ENCODE measurements at places on chromosomes 5 and 9.
A peak's percentile ranks its signal among the peaks of the same experiment; 100 is the strongest.

- DNase-seq = no peak
These were observed 26.4 kb downstream of the ERCC8 start for GRCh38 chr5:60918466-60918865.

- no peak for DNase-seq
These were observed 169.6 kb downstream of the SLC24A2 start for GRCh38 chr9:19619221-19619620.

- no peak for DNase-seq
These were observed 165.1 kb upstream of the SLC30A5 start for GRCh38 chr5:68928617-68929302.

DNA sequence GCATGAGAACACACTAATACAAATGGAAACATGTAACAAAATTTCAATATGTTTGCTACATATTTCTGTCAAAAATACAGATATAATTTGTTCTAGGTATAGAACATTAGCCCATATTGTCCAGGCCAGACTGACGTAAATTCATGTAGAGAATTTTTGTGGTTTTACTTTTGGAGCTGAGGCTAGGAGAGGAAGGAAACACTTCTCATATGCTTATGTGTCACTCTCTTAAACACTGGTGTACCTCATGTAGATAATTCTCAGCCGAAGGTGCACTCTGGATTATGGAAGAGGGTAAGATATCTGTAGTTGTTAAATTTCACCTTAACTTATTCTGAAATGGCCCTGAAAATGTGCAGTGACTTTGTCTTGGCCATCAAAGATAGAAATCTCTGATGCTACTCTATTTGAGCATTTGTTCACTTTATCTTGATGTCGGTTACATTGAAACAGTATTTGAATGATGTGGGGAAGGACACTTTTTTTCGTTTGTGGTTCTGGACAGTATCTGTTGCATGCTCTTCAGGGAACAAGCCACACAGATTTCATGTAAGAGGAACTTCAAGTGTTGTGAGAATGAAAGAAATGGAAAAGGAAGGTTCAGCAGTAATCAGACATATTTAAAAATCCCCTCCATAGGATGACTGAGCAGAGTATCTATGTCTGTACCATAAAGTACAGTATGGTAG is 202.7 kb downstream of the SPATA31D1 start:
- DNase-seq = no peak

DNA sequence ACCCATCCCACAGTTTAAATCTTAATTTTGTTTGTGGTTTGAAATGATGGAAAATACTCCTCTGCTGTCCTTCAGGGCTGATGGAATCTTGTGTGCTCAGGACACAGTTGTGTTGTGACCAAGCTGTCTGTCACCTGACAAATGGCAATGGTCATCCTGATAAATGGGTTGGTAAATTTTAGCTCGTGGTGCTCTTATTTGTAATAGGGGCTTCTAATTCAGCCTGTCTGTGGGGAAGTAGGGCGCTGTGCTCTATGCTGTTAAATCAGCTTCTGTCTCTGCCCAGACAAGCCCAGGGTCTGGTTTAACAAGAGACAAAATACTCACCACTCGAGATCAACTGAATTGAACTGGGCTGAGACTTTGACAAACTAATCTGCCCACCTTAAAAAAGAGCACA is 4.5 kb downstream of the LRRTM2 start:
- no peak for DNase-seq

DNA sequence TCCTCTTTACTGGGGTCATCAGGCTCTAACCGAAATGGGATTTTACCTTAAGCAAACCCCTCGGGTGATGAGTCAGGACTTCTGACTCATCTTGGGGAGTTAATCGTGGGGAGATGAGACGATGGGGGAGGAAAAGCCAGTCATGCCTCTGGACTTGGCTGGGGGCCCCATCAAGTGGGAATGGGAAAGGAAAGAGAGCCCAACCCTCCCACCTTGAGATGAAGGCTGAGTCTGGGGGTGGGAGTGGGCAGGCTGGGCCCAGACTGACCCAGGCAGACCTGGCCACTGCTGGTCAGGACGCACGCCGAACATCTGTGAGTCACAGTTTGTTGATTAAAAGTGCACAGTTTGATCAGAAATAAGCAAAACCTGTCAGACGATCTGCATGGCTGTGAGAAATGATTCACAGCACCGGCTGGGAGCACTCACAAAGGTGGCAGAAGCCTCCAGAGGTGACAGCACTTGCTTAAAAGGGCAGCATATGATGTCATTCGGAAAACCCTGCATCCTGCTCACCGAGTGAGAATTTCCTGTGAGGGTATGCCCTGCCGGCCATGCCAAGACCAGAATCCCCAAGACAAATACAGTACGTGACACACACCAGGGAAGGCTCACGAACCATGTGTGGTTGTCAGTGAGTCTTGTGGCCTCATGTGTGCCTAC is 50.0 kb upstream of the SLC25A51 start:
- DNase-seq = no peak

DNA sequence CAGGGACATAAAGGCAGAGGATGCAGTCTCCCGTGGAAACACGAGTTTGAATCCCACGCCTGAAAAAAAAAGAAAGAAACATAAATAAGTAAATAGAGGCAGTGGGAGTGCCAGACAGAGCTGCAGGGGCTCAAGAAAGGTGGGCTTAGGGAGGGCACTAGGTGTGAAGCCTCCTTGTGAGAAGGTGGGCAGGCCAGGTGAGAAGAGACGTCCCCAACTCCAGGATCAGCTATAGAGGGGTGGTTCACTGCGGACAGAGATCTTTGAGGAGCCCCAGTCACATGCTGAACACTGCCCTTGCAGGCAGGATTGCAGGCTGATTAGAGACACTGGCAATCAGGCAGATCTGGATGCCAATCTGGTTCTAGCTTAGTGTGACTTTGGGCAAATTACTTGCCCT is 172.1 kb downstream of the RGS3 start:
- DNase-seq = no peak

- no peak for DNase-seq
These were observed 83.0 kb upstream of the GLIS3 start for GRCh38 chr9:4382722-4383317.

DNA sequence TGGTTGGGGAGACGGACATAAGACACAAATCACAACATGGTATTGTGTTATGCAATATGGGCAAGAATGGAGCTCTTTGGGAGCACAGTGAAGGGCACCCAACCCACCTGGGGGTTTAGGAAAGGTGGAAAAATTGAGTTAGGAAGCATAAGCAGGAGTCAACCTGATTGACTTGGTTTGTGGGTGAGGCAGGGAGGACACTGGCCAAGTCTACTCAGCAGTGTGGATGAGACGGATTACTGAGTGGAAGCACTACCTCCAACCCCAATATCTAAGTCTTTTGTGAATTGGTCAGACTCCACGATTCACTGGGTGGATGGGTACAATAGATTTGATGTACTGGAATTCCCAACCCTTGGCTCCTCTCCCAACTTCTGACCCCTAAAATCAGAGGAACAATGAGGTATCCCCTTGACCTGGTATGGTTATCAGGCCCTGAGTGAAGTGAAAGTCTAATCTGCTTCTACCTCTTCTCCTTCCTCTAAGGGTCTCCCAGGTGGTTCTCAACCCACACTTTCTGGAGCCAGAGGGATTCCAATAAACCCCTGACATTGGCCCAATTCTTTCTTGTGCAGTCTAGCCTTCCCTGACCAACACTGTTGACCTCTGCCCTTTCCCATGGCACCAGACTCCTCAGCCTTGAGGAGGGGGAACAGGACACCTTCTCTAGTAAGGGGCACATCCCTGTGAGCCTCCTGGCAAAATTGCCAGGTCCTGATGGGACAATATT is 5.2 kb downstream of the EGR1 start:
- no peak for DNase-seq

DNA sequence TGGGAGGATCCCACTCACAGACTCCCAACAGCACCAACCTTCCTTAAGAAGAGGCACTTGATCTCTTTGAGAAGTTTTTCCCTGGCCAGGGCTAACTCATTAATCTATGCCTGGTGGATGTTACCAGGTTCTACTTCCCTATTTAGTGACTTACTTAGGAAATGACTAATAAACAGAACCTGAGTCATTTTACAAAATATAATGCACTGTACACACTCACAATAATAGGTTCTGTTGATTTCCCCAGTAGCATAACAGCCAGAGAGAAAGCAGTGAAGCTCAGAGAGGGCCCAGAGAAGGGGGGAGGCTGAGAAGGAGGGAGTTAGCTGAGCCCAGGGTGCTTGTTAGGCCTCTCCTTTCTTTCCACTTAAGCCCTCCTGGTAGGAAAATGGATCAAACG is 27.1 kb downstream of the FRMD3 start:
- no peak for DNase-seq

DNA sequence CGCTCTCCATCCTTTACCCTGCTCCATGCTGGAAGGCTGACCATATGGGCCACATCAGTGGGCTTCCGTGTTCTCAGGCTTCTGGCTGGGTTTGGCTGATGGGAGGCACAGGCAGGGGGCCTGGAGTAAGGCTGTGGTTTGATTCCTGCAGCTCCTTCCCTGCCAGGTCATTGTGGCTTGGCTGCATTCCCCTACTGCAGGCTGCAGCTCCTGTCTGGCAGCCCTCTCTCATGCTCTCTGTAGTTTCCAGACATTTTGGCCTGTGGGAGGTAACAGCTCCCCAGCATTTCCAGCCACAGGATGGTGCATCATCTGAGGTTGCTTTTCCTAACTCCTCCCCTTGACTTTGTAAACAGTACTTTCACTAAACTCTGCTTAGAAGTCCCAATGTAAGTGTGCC is 102.0 kb upstream of the PTPN3 start:
- no peak for DNase-seq

GRCh38 chr9:3528451-3528850 is 2.6 kb upstream of the RFX3 start:
- DNase-seq = peak; percentile 37

DNA sequence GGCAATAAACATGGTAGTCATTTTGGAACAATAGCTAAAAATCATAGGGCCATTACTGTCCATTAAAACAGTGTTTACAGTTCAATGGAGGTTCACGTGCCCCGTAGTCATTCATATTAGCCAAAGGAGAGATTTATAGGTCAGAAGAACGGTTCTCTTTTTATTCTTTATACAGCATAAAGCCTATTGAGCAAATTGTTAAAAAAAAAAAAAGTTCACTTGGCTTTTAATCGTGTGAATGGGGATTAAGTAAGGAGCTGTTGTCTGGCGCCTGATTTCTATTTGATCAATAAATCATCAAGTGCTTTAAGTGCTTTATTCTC is 69.1 kb upstream of the TBCA start:
- no peak for DNase-seq

DNA sequence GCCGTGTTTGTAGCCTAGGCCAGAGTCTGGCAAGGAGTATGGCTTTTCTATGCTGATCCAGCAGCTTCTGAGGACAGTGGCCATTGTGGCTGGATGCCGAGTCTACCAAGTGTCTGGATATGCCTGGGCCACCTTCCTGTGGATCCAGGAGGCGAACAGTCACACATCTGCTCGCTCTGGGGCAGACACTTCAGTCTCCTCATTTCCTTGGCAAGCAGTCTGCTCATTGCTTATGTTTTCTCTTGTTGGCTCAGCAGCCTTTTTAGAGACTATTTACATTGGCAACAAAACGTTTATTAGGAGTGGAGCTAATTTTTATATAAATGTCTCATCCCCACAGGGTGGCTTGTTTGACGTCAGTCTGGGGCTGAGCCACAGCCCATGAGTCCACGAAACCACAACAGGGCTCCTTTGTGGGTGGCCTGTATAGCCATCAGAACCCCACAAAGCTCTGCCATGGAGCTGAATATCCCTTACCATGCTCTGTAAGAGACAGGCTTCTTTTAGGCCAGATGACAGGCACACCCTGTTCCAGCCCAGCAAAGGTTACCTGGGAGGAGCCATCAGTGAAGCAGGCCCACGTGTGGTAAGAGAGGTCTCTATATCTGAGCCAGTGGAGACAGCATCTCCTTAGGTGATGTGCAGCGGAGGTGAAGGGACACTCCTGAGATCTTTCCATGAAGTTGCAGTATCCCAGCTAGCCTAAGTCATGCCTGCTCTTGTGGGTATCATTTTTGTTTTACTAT is 221.7 kb downstream of the DIRAS2 start:
- DNase-seq = no peak

DNA sequence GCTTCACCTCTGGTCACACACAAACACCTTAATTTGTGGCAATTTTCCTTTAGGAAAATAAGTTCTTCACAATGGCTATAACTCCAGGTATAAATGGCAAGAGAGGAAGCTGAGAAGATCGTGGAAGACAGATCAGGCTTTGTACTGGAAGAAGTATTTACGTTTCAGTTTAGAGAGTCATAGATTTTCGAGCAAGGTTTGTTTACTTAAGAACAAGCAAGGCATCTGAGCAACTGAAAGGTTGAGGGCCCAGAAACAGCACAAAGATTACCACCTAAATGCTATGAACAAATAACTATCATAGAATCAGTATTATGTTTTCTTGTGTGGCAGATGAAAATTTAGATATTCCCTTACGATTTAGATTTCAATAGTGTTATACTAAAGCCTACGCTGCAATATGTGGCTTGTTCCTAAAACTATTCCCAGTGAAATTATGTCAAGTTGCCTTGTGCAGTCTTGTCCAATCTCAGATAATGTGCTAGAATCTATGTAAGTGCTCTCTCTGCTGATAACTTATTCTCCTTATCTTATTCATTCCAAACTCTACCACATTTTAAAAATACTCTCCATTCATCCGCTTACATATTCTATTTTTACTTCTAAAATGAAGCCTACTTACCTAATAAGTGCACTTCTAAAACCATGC is 6.7 kb downstream of the SLCO4C1 start:
- DNase-seq = no peak

DNA sequence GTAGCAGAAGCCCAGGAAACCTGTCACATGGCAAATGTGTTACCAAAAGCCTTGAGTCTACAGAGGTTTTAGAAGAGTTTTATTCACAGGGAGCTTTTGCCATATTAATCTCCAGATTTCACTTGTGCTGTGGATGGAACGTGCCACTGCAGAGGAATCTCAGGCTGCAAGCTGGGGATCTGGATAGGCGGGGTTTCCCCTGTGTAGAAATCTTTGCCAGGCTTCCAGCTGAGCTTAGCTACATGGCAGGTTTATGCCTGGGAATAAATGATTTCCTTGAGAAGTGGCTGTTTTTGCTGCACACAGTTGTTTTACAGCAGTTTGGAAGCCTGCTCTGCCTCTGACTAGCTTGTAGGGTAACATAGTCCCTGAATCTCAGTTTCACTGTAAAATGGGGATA is 224.6 kb upstream of the PLPPR1 start:
- no peak for DNase-seq

Measured in effector CD4-positive, alpha-beta T cell (primary cell).